ENCODE measurements at places on chromosomes 6 and 20.

DNA sequence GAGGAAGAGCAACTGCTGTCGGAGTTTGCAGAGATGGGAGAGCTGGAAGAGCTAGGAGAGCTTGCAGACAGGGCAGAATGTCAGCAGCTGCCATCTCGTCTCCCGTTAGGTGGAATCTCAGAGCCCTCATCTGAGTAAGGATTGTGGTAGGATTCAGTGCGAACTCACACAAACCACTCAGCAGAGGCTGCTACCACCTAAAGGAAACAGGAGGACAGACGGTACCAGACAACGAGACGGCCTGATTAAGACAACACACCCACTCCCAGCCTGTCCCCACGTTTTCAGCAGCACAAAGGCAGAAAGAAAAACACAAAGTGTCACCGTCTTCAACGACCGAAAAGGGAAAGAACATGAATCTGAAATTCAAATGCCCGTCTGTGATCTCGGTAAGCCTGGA is 4.1 kb downstream of the LEMD2 start:
- H3K4me1 ChIP-seq = peaks cover 58% of the 10 kb centered on the region
- no peaks in the 10 kb centered on the region for H3K27me3 ChIP-seq
- H3K4me3 ChIP-seq = no peak overlapping the region
- DNase-seq = no peak
- peaks cover 43% of the 10 kb centered on the region for H3K36me3 ChIP-seq

GRCh38 chr6:163645560-163645959 is 231.0 kb downstream of the QKI start:
- no peak for DNase-seq
- H3K4me1 ChIP-seq = no peaks in the 10 kb centered on the region
- no peaks in the 10 kb centered on the region for H3K27me3 ChIP-seq
- H3K4me3 ChIP-seq = no peak overlapping the region

- no peak overlapping the region for H3K4me3 ChIP-seq
- H3K4me1 ChIP-seq = peaks cover 39% of the 10 kb centered on the region
- H3K27me3 ChIP-seq = no peaks in the 10 kb centered on the region
- peaks cover 12% of the 10 kb centered on the region for H3K36me3 ChIP-seq
- H3K27ac ChIP-seq = no peak overlapping the region
Measured at GRCh38 chr20:1939270-1939595, 44.0 kb downstream of the SIRPA start.

DNA sequence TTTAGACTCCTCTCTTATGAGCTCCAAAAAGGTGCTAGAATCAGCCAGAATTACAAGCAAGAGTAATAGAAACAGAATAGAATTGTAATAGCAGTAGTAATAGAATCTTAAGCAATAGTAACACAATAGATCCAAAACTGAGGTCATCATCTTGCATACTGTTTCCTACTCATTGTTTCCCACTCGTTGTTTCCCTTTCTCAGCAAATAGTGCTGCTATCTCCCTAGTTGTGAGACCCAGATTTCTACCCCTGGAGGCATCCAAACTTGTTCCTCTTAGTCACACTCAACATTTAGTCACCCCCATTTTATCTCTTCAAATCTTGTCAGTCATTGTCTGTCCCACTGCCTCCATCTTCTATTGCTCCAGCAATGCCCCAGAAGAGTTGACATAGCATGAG is 356.9 kb upstream of the MARCKS start:
- H3K27ac ChIP-seq = no peak overlapping the region
- no peak overlapping the region for H3K4me3 ChIP-seq
- H3K36me3 ChIP-seq = no peaks in the 10 kb centered on the region

- H3K27ac ChIP-seq = no peak overlapping the region
- no peaks in the 10 kb centered on the region for H3K36me3 ChIP-seq
- no peak overlapping the region for H3K4me3 ChIP-seq
- H3K4me1 ChIP-seq = peaks cover under 1% of the 10 kb centered on the region
Measured at GRCh38 chr6:143276436-143276835, 174.1 kb downstream of the ADAT2 start.

DNA sequence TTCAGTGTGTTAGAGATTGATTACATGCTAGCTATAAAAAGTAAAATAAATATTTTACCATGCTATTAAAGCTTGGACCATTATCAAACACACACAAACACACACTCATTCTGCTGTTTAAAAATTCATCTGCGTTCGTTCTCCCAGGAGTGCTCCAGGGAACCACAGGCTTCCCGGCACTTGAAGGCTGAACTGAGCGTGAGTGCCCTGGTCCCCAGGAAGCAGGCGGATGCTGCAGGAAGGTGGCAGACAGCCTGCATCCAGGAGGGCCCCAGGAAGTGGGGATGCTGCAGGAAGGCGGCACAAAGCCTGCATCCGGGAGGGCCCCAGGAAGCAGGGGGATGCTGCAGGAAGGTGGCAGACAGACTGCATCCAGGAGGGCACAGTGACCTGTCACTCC is 147.2 kb upstream of the SNX9 start:
- no peak overlapping the region for H3K4me3 ChIP-seq
- H3K4me1 ChIP-seq = peaks cover 6% of the 10 kb centered on the region
- H3K36me3 ChIP-seq = no peaks in the 10 kb centered on the region

GRCh38 chr6:32664827-32665362 is 1.6 kb downstream of the HLA-DQB1 start:
- no peak overlapping the region for H3K27ac ChIP-seq
- no peak for DNase-seq
- H3K4me3 ChIP-seq = no peak overlapping the region
- no peaks in the 10 kb centered on the region for H3K36me3 ChIP-seq
- no peaks in the 10 kb centered on the region for H3K27me3 ChIP-seq

GRCh38 chr6:56949265-56949664 is 5.6 kb upstream of the BEND6 start:
- H3K27ac ChIP-seq = no peak overlapping the region
- peaks cover 15% of the 10 kb centered on the region for H3K4me1 ChIP-seq
- no peaks in the 10 kb centered on the region for H3K36me3 ChIP-seq

DNA sequence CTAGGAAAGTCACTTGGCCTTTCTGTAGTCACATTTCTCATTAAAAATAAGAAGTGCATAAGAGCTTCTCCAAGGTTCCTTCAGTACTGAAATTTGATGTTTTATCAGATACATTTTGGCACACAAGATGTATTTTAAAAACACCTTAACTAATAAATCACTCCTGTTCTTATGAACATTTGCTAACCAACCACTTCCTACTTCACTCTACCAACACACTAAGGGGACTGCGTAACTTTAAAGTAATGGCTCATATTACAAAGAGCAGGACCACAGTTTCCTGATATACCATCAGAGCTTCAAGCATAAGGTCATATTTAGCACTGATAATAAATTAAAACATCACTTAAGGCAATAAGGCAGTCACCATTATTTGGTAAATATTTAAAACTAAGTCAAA is 104.4 kb downstream of the RALGAPA2 start:
- H3K27me3 ChIP-seq = no peaks in the 10 kb centered on the region
- H3K4me3 ChIP-seq = no peak overlapping the region
- H3K4me1 ChIP-seq = no peaks in the 10 kb centered on the region
- no peak for DNase-seq

GRCh38 chr6:45959534-45960145 is 56.0 kb downstream of the CLIC5 start:
- no peaks in the 10 kb centered on the region for H3K27me3 ChIP-seq
- no peak overlapping the region for H3K4me3 ChIP-seq
- no peaks in the 10 kb centered on the region for H3K36me3 ChIP-seq
- no peak overlapping the region for H3K27ac ChIP-seq
- DNase-seq = no peak

DNA sequence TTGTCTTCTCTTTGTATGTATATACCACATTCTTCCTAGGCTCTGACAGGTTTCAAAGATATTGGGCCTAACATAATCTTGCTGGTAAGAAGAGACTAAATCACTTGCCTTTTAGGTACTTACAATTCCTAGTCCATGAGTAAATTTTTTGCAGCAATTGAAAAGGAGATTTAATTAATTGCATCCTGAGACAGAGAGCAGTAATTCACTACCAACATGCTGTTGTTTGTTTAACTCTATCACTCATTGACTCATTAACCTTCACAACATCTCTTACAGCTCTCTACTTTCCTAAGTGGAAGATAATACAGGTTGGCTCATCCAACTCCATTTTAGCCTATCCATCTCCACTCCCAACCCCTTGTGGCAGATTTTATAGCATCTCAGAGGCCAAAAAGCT is 280.4 kb downstream of the ALDH8A1 start:
- no peak overlapping the region for H3K27ac ChIP-seq
- DNase-seq = no peak
- no peak overlapping the region for H3K4me3 ChIP-seq
- H3K36me3 ChIP-seq = no peaks in the 10 kb centered on the region
- no peaks in the 10 kb centered on the region for H3K4me1 ChIP-seq
- no peaks in the 10 kb centered on the region for H3K27me3 ChIP-seq

GRCh38 chr6:35294308-35294945 is 3.2 kb upstream of the DEF6 start:
- H3K27ac ChIP-seq = no peak overlapping the region
- H3K27me3 ChIP-seq = no peaks in the 10 kb centered on the region
- no peak for DNase-seq
- H3K36me3 ChIP-seq = no peaks in the 10 kb centered on the region

DNA sequence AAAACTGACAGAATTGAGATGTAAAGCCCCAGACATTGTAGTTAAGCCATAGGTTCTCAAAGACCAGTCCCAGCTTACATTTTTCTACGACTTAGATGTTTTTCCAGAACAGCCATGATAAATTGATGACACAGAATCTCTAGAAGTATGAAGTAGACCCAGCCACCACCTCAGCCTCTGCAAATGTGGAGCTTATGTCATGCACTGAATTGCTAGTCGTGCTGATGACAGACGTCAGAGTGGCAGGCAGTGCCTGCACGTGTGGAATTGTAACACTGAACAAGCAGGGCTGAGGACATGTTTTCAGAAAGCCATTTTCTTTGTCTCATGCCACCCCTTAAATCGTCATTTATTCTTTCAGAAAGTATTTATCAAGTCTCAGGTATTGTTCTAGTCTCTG is 72.4 kb upstream of the TMEM181 start:
- no peak for DNase-seq
- peaks cover 6% of the 10 kb centered on the region for H3K36me3 ChIP-seq
- no peaks in the 10 kb centered on the region for H3K4me1 ChIP-seq

DNA sequence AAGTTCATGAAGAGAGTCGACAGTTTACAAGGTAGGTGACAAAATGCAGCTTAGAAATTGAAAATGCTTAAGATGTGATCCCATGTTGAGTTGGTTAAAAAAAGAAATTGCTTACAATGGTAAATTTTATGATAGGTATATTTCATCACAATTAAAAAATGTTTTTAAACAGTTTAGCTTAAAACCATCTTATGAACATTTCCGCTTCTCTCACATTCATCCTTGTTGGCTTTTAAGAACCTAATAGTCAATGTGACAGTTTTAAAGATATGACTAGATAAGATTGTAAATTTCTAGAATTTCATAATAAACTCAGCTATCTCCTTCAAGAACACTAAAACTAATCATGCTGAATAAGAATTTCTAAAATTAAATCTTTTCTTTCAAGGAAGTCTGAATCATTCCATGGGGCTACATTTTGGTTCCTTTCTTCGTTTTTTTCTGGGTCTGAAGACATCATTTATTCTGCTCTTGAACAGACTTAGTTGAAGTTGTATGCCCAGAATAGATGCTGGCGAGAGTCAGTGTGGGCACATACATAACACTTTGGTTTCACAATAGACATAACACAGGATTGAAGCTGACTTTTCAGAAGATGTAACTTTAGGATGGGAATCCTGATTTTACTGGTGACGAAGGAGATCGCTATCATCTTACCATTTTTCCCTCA is 35.9 kb upstream of the LTV1 start:
- H3K4me1 ChIP-seq = no peaks in the 10 kb centered on the region
- no peak overlapping the region for H3K27ac ChIP-seq
- no peak for DNase-seq
- no peak overlapping the region for H3K4me3 ChIP-seq
- no peaks in the 10 kb centered on the region for H3K27me3 ChIP-seq
- no peaks in the 10 kb centered on the region for H3K36me3 ChIP-seq

DNA sequence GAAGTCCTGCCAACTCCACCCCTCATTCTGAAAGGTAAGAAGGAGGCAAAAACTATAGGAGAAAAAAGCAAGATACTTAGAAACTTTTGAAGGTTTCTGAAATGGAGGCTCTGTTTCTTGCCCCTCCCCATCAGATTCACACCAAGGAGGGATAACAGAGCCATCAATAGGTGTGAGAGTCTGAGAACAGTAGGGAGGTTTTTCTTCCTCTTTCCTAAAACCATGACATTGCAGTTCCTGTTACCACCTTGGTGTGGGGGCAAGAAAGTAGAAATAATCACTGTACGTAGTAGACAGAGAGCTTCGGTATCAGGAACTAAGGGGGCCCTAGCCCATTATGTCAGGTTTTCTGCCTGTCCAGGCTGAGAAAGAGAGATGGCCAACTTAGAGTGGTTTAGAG is 333.3 kb upstream of the SYNCRIP start:
- no peak for DNase-seq
- no peaks in the 10 kb centered on the region for H3K27me3 ChIP-seq
- no peak overlapping the region for H3K27ac ChIP-seq
- no peaks in the 10 kb centered on the region for H3K36me3 ChIP-seq
- no peaks in the 10 kb centered on the region for H3K4me1 ChIP-seq
- H3K4me3 ChIP-seq = no peak overlapping the region

DNA sequence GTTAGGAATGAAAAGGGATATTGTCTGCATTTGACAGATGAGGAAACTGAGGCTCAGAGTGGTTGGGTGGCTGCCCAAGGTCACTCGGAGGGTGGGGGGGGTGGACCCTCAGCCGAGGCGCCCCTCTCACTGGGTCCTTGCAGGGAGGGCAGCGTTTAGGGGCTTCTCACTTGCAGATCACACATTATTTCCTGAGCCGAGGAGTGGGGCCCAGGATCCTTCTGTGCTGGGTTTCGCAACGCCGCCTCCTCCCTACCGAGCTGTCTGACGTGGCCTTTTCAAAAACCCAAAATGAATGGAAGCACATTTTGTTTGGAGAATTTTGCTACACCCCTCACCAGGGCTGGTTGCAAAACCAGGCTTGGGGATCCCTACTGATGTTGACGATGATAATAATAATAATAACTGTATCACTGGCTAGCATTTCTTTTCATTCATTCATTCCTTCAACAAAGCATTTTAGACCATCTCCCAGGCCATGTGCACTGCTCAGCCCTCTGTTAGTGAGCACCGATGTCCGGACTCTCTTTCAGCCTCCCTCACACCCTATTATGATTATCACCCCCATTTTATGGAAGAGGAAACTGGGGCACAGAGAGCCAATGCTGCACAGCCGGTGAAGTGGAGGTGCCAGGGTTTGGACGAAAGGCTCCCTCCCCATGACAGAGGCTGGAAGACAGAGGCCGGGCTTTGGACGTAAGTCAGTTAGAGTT is 5.2 kb downstream of the DLGAP4 start:
- H3K4me1 ChIP-seq = peaks cover 8% of the 10 kb centered on the region
- DNase-seq = no peak
- H3K27me3 ChIP-seq = peaks cover 7% of the 10 kb centered on the region

DNA sequence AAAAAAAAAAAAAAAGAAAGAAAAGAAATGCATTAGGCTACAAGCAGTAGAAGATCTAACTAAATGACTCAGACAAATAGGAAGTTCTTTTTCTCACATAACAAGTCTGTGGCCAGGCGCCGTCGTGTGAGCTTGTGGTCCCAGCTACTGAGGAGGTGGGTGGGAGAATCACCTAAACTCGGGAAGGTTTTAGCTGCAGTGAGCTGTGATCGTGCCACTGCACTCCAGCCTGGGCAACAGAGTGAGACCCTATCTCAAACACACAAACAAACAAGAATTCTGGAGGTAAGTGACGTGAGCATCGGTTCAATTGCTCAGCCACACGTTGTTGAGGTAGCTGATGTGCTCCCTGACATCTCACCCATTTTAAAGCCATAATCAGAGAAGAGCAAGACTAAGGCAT is 37.9 kb upstream of the SLC23A2 start:
- H3K4me3 ChIP-seq = no peak overlapping the region
- no peaks in the 10 kb centered on the region for H3K36me3 ChIP-seq
- H3K27me3 ChIP-seq = no peaks in the 10 kb centered on the region
- DNase-seq = no peak
- H3K27ac ChIP-seq = no peak overlapping the region

Measured in vagina (tissue), 2 donors.